Stimulated activated CD4-positive, alpha-beta T cell treated with anti-CD3 and anti-CD28 coated beads, Interleukin-4, amount 100 ng/mL, for 24 hours (primary cell): ENCODE measurements at places on chromosomes 6 and 20.

- no peak for DNase-seq
Observed at GRCh38 chr20:60035-60918, 27.2 kb upstream of the DEFB125 start.

GRCh38 chr20:8153281-8153908, 21.3 kb downstream of the PLCB1 start:
- DNase-seq, result no peak

DNA sequence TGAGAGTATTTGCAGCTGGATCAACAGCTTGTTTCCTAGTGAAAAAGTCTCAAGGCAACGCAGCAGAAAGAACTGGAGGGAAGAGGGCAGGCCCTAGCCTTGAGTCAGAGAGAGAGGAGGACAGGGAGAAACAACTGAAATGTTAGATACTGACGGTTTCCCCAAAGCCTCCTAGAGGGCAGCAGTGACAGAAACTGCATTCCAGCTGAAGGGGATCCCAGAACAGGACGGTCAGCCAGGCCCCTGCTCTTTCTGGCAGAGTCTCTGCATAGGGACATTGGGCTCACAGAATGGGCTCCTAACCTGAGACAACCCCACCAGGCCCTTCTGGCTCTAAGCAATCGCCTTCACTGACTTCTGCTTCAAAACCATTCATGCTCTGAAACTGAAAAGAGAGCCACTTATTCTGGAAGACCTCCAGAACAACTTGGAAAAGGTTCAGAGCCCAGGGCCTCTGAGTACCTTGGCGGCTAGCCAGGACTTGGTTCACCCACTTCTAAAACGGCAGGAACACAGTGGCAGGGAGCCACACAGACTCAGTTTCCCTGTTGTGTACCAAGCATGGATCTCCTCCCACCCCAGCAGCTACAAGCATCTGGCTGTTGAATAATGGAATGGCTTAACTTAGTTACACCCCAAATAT, 72.9 kb downstream of the PSMB1 start:
- DNase-seq, result no peak

DNA sequence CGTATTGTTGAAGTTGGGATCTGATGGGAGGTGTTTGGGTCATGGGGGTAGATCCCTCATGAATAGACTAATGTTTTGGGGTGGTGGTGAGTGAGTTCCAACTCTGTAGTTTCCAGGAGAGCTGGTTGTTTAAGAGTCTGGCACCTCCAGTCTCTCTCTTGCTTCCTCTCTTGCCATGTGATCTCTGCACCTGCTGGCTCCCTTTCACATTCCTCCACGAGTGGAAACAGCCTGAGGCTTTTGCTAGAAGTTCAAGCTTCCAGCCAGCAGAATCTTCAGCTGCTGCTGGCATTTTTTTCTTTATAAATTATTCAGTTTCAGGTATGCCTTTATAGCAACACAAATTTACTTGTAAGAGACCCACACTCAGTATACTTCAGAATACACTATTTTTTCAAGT, 1021.6 kb downstream of the EYS start:
- DNase-seq, result no peak

GRCh38 chr20:22006306-22006705, 300.8 kb downstream of the PAX1 start:
- DNase-seq, result no peak

DNA sequence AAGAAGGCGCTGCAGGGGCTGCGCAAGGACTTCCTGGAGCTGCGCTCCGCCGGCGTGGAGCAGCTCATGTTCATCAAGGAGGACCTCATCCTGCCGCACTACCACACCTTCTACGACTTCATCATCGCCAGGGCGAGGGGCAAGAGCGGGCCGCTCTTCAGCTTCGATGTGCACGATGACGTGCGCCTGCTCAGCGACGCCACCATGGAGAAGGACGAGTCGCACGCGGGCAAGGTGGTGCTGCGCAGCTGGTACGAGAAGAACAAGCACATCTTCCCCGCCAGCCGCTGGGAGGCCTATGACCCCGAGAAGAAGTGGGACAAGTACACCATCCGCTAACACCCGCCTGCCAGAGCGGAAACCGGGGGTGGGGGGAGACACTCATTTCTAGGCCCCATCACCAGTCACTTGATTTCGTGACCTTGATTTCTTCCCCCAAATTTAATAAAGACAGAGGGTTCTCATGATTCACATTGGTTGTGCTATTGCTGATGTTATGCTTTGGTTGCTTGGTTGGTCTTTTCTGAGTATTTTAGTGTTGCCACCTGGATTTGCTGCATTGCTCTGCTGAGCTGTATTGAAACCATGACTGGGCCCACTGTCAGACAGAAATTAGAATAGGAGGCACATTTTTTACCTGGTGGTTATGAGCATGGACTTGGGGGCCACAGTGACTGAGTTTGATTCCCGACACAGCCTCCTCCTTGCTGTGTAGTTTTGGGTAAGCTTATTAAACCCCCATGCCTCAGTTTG, 1.5 kb downstream of the FAM50B start:
- DNase-seq, result peak; percentile 70

DNA sequence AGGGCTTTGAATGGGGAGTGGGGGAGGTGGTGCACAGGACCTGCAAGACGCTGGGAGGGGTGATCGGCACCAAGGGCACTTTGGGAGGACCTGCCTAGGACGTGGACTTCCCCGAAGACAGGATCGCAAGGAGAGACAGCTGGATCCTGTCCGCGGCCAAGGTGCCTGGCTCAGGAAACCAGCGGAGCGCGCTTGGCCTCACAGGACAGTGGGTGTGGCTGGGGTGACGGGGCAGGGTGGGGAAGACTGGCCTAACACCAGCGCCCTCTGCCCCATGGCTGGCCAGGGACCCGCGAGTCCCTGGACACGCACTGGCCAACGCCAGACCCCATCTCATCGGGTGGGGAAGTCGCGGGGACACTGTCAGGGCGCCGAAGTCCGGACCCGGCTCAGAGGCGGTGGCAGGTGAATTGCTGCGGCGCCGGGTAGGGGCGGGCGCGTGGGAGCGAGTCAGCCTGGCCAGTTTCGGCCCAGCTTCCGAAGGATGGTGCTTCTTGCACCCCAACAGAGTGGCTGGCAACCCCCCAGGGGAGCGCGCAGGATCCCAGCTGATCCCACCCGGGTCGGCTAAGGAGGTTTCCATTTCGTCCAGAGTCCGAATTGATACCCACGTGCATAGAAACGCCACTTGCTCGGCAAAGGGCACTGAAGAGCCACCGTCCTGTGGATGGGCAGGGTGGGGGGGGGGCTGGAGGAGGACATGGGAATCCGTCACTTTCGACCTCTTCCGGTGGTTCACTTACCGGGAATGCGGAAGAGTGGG, 785 bp upstream of the THBD start:
- DNase-seq, result no peak

DNA sequence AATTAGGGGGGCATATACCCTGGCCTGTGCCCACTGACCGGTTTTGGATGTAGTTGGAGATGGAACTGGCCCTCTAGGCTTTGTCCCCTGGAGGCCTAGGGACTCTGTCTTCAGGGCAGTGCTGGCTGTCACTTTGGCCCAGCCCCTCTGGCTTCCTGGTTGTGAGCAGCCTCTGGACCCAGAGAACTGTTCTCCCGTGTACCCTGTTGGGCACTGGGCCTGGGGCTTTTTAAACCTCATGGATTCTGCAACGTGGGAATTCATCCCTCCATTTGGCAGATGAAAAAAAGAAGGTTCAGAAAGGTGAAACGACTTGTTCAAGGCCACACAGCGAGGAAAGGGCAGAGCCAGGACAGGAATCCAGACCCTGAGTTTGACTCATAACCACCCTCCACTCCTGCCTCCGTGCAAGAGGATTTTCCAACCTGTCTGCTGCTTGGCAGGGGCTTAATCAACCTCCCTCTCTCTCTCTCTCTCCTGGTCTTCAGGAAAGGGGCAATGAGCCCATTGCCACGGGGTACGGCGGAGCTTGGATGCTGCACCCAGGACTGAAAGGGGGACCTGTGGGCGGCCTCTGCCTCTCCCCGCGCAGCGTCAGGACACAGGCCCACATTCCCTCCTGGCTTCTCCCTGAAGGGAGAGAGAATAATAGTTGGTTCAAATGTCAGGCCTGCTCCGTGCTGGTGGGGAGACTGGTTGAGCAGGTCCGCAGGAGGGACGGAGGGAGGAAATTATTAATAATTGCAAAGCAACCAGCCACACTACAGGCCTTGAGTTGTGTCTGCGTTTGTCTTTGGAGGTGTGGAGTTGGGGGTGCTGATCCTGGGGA, 56.0 kb downstream of the CEBPB start:
- DNase-seq, result no peak

- no peak for DNase-seq
Observed at GRCh38 chr20:30811885-30812671, 445.4 kb upstream of the DEFB115 start.

GRCh38 chr20:17168026-17168612, 58.7 kb upstream of the PCSK2 start:
- no peak for DNase-seq

- DNase-seq, result no peak
Observed at GRCh38 chr20:22789676-22790075, 205.3 kb upstream of the FOXA2 start.

DNA sequence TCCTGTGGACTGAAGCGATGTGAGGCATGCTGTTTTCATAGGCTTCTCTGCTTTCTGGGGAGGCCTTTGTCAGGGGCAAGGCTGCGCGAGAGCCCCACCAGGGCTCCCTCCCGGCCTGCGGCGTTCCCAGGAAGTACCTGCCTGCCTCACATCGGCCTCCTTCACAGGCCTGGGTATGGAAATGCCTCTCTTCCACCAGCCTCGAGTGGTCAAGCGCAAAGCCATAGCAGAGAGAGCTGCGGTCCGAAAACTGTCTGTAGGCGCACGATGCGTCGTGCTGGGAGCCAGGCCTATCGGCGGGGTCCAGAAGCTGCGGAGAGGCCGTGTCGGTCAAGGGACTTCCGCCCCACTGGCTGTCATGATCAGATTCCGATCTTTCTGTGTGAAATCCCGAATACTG, 71.2 kb downstream of the SIM1 start:
- no peak for DNase-seq

DNA sequence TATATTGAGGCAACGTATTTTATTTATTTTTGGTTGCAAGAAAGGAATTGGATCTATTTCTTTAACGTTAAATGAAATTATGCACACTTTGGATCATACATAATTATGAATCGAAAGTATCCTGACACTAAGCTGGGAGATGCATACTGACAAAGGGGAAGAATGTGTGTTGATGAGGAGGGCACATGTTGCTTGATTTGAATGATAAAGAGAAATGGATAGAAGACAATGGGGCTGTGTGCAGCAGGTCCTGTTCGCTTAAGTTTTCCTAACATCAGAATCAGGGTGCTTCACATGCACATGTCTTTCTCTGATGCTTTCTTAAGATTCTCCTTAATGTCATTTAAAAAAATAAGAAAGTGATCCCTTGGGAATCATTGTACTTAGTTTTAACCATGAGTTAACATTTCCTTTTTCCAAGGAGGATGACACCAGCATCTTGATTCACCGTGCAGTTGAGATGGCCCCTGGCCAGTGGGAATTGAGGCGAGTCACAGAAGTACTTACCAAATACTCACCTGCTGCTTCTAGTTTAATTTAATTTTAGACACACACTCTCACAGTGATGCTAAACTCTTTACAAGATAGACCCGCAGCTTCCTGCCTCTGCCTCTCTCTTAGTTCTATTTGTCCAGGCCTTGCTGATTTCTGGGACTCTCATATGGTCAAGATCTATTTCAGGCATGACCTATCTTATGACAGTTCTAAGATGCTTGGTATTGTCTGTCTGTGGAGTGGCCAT, 116.5 kb downstream of the CLIC5 start:
- no peak for DNase-seq

DNA sequence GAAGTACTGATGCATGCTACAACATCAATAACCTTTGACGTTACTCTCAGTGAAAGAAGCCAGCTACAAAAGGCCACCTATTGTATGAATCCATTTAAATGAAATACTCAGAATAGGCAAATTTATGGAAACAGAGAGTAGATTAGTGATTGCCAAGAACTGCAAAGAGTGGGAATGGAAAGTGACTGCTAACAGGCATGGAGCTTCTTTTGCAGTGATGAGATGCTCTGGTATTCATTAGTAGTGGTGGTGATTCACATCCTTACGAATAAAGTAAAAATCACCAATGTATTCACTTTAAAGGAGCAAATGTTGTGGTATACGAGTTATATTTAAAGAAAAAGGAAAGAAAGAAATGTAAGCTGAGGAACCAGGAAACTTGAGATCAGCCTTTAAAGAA, 126.8 kb upstream of the SAMD5 start:
- no peak for DNase-seq

GRCh38 chr6:45657226-45657625, 279.5 kb upstream of the SUPT3H start:
- DNase-seq, result no peak

DNA sequence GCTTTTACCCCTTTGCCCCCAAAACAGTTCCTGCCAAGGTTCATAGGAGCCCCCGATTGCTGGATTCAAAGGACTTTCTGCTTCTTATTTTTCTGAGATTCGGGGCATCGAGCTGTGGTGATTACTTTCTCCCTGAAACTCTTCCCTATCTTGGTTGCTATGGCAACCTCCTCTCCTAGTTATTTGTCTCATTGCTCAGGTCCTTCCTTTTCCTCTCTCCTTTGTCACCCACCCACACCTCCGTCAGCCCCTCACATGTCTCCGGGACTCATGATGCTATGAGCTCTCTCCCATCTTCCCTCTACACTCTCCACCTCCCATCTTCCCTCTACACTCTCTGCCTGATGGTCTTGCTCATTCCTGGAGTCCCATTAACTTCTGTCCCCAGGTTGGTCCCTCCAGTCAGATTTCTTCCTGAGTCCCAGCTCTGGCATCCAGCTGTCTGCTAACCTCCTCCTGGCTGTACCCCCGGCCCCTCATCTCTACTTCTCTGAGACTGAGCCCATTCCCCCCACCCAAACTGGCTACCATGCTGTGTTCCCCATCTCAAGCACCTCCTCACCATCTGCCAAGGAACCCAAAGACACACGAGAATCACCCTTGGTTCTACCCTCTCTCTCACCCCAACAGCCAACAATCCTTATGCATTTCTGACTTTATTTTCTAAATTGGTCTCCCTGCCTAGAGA, 30.2 kb upstream of the NNAT start:
- no peak for DNase-seq

GRCh38 chr20:9035126-9035525, 33.8 kb upstream of the PLCB4 start:
- DNase-seq, result no peak

DNA sequence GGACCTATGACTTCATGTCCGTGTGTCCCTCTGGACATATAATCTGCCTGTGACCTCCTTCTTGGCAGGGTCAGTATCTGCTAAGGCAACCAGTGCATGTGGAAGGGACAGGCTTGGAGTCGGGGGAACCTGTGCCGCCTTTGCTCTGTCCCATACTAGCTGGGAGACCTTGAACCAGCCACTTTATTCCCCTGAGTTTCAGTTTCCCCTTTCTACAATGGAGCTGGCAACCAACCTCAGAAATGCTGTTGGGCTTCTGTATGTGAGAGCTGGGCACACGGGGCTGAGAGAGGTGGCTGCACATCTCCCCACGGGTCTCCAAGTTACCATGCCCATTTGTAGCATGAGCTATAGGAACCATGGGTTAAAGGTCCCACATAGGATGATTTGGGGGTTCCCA, 53.8 kb downstream of the CD40 start:
- no peak for DNase-seq

DNA sequence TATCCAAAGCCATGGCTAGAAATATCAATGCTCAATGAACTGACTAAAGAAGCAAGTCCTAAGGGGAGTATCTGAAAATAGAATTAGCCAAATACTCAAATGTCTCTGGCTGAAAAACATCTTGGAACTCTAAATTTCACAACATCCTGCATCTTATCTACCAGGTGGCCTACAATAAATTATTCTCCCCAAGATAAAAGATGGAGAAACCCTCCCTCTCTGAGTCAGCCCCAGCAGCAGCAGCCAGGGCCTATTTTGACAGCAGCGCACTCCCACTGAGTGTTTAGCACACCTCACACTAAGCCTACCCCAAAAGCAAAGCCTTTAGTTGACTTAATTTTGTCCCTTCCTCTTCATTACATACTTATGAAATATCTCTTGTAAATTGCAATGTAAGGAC, 5.9 kb downstream of the CALHM6 start:
- no peak for DNase-seq
